Peyer's patch (tissue), 4 donors: ENCODE measurements at places on chromosomes 2 and 18. TPM values are rescaled to one million over a fixed set of nuclear protein-coding genes. Genes with fewer than 3 reads are reported as not detected.

NT5DC4 gene
- not detected for total RNA-seq

EPB41L3 gene
- 250 TPM for total RNA-seq

KCNIP3 gene
- 8.7 TPM for total RNA-seq

SH3YL1 gene
- 163 TPM for total RNA-seq

HRH4 gene
- not detected for total RNA-seq

MDH1B gene
- total RNA-seq: 0.40 TPM

GLI2 gene
- total RNA-seq: 5.8 TPM

LYPD6 gene
- 1.6 TPM for total RNA-seq

UBXN2A gene
- total RNA-seq: 20.4 TPM

RAPH1 gene
- total RNA-seq: 45.6 TPM

GLB1L gene
- not detected for total RNA-seq

LONRF2 gene
- 0.80 TPM for total RNA-seq

TMEM37 gene
- total RNA-seq: 542 TPM

ADD2 gene
- 14.0 TPM for total RNA-seq

SDC1 gene
- 213 TPM for total RNA-seq

OSR1 gene
- 3.9 TPM for total RNA-seq

EFR3B gene
- 1.2 TPM for total RNA-seq

CYP27A1 gene
- total RNA-seq: 68.5 TPM

KCNS3 gene
- total RNA-seq: 76.7 TPM

DNAJC5G gene
- total RNA-seq: 4.3 TPM

TRABD2A gene
- total RNA-seq: 32.2 TPM

DRC1 gene
- total RNA-seq: not detected

CNTNAP5 gene
- not detected for total RNA-seq

RBM44 gene
- total RNA-seq: 0.94 TPM

TWIST2 gene
- total RNA-seq: 11.4 TPM

AFF3 gene
- total RNA-seq: 216 TPM

LOXHD1 gene
- not detected for total RNA-seq

COBLL1 gene
- total RNA-seq: 59.4 TPM

LRRTM1 gene
- not detected for total RNA-seq

PRKAG3 gene
- total RNA-seq: not detected

C2orf78 gene
- total RNA-seq: not detected

LINC00305 gene
- not detected for total RNA-seq

MAP3K19 gene
- not detected for total RNA-seq

OTOS gene
- not detected for total RNA-seq

ABHD1 gene
- not detected for total RNA-seq

NDUFAF7 gene
- 18.4 TPM for total RNA-seq

ACTG2 gene
- total RNA-seq: 41.2 TPM

RPRM gene
- total RNA-seq: 0.85 TPM

MBP gene
- total RNA-seq: 40.9 TPM

SOWAHC gene
- 18.2 TPM for total RNA-seq

PPP1R1C gene
- not detected for total RNA-seq

SERPINB10 gene
- total RNA-seq: not detected

CIDEA gene
- not detected for total RNA-seq

CRYGD gene
- not detected for total RNA-seq

XIRP2 gene
- total RNA-seq: not detected

HOXD4 gene
- 13.2 TPM for total RNA-seq

SRBD1 gene
- 14.9 TPM for total RNA-seq

CSRNP3 gene
- 2.9 TPM for total RNA-seq

SPP2 gene
- total RNA-seq: not detected

CCL20 gene
- total RNA-seq: 5.1 TPM

OR6B2 gene
- not detected for total RNA-seq

RGPD4 gene
- total RNA-seq: not detected

IL1F10 gene
- not detected for total RNA-seq

ABI2 gene
- 12.6 TPM for total RNA-seq
